Left ventricle myocardium superior (tissue), 1 donor: ENCODE measurements at places on chromosomes 1 and 21. TPM values are rescaled to one million over a fixed set of nuclear protein-coding genes. Genes with fewer than 3 reads are reported as not detected.
A peak's percentile ranks its signal among the peaks of the same experiment; 100 is the strongest.

FCER1G gene
- 24.8 TPM for total RNA-seq

TDRD10 gene
- 1.9 TPM for total RNA-seq

NBPF14 gene
- total RNA-seq: 4.2 TPM

TLCD4 gene
- 59.6 TPM for total RNA-seq

B3GALT2 gene
- total RNA-seq: 83.4 TPM

- peak; percentile 63 for DNase-seq
Measured at GRCh38 chr1:39091845-39092645, 65.9 kb downstream of the NDUFS5 start.

DNA sequence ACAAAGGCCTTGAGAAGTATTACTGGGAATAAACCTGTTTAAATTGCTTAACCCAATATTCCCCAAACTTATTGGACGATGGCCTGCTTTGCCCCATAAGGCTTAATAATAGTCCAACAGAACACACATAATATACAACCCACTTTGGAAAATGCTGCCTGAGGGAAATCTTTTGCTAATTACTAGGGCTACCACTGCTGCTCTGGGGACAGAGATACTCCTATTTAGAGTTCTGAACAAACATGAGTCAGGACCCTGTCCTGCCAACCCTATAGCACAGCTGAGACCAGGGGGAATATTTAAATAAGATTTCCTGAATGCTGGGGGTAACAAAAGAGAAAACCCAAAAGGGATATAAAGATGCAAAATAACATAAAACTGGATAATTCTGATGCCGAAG is 139.1 kb downstream of the BRINP2 start:
- DNase-seq: no peak

DNA sequence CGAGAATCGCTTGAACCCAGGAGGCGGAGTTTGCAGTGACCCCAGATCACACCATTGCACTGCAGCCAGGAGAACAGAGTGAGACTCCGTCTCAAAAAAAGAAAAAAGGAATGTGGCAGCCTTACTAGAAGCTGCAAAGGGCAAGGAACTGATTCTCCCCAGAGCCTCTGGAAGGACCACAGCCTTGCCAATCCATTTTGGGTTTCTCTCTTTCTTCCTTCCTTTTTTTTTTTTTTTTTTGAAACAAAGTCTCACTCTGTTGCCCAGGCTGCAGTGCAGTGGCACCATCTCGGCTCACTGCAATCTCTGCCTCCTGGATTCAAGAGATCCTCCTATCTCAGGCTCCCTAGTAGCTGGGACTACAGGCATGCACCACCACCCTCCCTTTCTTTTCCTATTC is 9.9 kb upstream of the IFNGR2 start:
- DNase-seq: no peak

DNA sequence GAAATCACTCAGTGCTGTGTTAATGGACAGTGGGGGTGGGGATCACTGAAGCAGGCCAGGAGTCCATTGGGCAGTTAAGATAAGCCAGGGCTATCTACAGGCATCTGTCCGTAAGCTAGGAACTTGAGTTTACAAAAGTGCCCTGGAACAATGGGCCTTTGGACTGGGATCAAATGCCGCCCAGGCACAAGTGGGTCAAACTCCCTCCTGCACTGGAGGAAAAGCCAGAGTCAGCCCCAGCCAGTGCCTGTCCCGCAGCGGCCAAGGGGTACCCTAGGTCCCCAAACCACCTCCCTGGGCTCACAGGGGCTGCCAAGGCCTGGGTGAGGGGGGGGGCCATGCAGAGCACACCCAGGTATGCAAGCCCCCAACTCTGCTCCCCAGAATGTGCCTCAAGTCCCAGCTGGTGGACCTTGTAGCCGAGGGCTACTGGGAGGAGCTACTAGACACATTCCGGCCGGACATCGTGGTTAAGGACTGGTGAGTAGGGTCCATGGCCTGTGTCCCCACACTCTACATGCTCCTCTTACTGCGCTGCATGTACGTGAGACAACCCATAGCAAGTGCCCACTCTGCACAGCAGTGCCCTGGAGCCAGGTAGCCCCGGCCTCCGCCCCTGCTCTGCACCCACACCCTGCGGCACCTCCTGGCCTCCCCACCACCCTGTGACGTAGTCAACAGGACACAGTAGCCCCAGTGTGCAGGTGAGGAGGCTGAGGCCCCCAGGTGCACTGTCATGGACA is 7.7 kb downstream of the FBXO6 start:
- DNase-seq: no peak

DNA sequence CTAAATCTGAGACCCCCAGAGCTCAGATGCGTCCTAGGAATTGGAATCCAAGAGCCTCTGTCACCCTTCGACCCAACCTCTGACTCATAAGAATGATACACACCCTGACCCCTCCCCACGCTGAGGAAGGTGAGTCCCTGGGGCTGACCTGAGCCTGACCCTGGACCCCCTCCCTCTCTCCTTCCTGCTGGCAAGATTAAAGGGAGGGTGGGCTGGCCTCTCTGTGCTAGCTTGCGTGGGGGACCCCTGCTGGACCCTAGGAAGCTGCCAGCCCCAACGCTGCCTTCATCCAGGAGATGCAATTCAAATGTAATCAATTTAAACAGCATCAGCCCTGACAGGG is 627 bp downstream of the PLEKHA6 start:
- no peak for DNase-seq

DNA sequence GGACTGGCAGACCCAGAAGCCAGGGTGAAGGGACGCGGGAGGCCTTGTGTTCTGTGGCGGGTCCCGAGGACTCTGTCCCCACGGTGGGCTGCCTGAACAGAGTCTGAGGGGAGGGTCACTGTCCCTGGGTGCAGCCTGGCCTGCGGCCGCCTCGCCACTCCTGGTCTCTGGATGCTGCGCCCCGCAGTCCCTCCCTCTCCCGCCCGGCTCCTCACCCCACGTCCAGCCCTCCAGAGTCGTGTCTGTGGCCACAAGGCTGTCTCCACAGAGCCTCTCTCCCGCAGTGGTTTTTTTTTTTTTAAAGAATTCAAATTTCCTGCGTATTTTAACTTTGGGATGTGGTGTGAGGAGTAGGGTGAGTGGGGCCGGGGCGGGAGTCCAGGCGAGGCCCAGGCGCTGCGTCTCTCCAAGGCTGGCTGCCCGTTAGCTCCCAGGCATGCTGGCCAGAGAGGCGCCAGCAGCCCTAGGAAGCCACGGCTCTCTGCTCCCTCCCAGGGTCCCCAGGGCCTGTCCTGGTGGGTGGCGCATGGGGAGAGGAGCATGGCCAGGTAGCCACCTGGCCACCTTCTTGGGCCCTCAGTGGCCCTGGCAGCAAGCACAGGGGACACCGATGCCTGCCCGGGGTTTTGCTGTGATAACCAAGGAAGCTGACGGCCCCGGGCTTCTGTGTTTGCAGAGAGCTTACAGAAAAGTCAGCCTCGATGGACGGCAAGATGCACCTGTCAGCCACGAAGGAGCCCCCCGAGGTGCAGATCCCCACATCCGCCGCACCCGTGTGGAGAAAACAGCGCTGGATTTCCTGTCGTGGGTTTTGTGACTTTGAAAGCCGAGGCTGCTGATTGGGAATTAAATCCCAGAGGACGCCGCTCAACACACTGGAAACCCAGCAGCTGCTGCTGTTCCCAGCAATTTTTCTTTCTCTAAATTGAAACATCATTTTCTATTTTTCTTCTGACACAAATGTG is 72.8 kb downstream of the MORN1 start:
- DNase-seq: peak; percentile 48
